ENCODE measurements at places on chromosomes 7 and 10. TPM values are rescaled to one million over a fixed set of nuclear protein-coding genes. Genes with fewer than 3 reads are reported as not detected.

Gene AGMO
- total RNA-seq: 1.1 TPM

Gene FXYD4
- 0.95 TPM for total RNA-seq

Gene AFAP1L2
- total RNA-seq: 32.6 TPM

Gene KCP
- 1.4 TPM for total RNA-seq

Gene FAM221A
- total RNA-seq: 4.3 TPM

Gene FAM25C
- not detected for total RNA-seq

Gene PTF1A
- total RNA-seq: not detected

Measured in urinary bladder (tissue), 4 donors.